Metanephros (tissue), 2 donors: ENCODE measurements at places on chromosomes 4 and X. TPM values are rescaled to one million over a fixed set of nuclear protein-coding genes. Genes with fewer than 3 reads are reported as not detected.

Gene TCEANC
- total RNA-seq, result 7.6 TPM

Gene SHROOM4
- 21.8 TPM for total RNA-seq

Gene TMLHE
- 30.0 TPM for total RNA-seq

Gene SPARCL1
- 46.2 TPM for total RNA-seq

Gene FREM3
- 0.12 TPM for total RNA-seq

Gene SPIN4
- 10.3 TPM for total RNA-seq

Gene CCDC160
- 3.0 TPM for total RNA-seq

Gene ARSJ
- 10.0 TPM for total RNA-seq

Gene MTNR1A
- 2.0 TPM for total RNA-seq

Gene FAM184B
- total RNA-seq, result 1.6 TPM

Gene RAB41
- total RNA-seq, result not detected

Gene ODAM
- 0.29 TPM for total RNA-seq

Gene CCSER1
- 98.9 TPM for total RNA-seq

Gene CNGA1
- total RNA-seq, result 10.3 TPM

Gene ANKRD17
- total RNA-seq, result 57.2 TPM

Gene ART3
- 13.8 TPM for total RNA-seq

Gene CT83
- not detected for total RNA-seq

Gene AFM
- 10.0 TPM for total RNA-seq

Gene DHX15
- 184 TPM for total RNA-seq

Gene ADH6
- 8.8 TPM for total RNA-seq
